Fibroblast of skin of abdomen (primary cell): ENCODE measurements at places on chromosomes 11 and 22.

DNA sequence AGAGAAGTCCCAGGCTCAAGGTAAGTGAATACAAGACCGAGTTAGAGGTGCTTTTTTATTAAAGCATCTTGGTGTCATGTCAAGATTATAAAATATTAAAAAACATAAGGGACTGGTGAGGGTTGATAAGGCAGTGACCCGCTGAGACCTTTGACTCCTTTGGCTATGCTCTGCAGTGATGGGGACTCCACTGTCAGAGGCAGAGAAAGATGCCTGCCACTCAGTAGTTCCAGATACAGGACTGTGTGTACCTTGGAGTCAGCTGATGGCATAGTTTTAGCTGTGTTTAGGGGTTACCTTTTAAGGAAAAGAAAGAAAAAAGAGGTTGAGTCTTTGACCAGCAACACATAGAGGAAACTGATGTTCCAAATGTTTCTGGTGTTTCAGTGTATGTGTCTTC is 40.8 kb downstream of the SHISA8 start:
- DNase-seq = no peak

- peak; percentile 0 for DNase-seq
Measured at GRCh38 chr11:101346591-101346990, 217.0 kb upstream of the PGR start.

GRCh38 chr11:94652735-94653284 is 85.6 kb downstream of the PIWIL4 start:
- DNase-seq = no peak

- DNase-seq = no peak
Measured at GRCh38 chr11:83727251-83727650, 441.1 kb upstream of the CCDC90B start.

DNA sequence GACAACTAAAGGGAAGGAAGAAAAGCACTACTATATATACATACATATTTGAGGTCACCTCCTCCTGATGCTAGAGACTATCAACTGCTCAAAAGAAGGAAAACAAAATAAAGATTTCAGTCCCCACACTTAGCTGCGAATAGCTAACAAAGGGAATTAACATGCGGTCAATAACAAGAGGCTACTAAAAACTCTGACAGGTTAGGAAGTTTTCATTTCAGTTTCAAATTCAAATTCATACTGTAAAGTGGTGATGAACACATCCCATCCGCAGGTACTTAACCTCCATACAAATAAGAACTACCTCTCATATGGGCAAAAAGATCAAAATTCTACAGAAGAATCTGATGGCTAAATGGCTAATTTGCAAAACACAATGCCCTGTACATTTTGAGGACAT is 2.6 kb downstream of the NAP1L4 start:
- no peak for DNase-seq
